ENCODE measurements at places on chromosomes 1 and 21.

DNA sequence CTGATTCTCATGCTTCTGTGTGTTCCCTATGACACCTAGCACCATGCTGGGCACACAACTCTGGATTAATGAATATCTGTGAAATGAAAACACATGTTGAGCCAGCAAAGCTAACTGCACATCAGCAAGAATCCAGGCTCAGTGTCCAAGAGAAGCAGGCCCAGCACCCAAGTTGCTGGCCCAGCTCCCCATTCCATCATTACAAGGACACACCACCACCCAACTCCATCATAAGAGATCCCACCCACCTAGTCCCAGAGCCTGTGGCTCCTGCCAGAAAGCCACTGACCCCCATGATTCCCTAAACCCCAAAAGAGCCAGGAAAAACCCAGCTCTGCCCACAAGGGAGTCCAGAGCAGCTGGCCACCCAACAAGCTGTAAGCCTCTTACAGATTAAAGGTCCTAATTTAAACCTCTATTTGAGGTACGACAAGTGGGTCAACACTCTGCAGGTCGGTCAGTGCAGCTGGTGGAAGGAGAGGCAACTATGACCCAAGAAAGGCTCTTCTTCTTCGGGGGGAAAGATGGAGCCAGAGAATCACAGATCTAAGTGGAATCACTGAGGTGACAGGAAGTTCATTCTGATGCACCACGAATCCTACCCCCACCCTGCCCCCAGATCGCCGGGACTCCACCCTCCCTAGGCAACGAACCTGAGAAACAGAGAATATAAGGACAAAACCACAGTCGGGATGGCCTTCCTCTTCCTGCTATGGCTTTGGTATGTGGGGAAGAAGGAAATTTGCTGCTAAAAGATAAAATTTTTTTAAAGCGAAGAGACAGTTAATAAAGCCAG is 58.2 kb downstream of the CD34 start:
- DNase-seq: no peak

- DNase-seq: no peak
Measured at GRCh38 chr21:41815652-41816582, 49.1 kb upstream of the RIPK4 start.

DNA sequence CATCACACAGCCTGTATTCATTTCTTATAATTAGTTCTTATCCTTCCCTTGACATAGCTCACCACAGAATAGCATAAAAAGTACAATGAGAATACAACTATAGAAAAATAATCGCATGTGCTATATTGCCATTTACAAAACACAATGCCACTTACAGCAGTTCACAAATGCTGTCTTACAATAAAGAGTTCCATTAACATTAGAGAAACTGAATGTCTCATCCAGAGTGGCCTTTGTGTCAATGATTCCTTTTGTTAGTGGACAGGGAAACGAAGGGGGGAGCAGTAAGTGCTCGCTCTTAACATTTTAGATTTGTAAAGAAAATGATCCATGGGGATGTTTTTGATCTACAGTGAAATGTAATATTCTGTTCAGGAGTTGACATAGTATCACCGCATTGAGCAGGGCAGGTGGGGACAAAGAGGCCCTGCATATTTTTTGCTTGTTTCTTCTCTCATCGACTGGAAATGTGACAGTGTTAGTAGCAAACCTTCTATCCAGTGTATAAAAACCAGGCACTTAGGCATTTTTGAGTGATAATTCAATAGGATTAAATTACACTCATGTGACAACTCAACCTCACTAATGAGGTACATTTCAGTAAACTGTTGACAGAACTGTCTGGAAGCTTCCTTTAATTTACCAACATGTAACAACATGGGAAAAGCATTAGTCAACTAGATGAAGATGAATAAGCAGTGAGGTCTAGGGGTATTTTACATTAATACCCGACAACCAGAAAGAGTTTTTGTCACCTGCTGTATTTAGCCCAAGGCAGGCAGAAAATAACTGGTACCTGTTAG is 35.6 kb upstream of the RRP15 start:
- no peak for DNase-seq

- no peak for DNase-seq
Measured at GRCh38 chr1:178727014-178727895, 2.2 kb downstream of the RALGPS2 start.

DNA sequence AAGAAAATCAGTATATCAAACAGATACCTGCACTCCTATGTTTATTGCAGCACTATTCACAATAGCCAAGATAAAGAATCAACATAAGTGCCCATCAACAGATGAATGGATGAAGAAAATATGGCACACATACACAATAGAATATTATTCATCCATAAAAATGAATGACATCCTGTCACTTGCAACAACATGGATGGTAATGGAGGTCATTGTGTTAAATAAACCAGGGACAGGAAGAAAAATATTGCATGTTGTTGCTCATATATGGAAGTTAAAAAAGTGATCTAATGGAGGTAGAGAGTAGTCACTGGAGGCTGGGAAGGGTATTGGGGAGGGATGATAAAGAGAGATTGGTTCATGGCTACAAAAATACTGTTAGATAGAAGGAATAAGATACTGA is 65.4 kb upstream of the CR2 start:
- DNase-seq: no peak

DNA sequence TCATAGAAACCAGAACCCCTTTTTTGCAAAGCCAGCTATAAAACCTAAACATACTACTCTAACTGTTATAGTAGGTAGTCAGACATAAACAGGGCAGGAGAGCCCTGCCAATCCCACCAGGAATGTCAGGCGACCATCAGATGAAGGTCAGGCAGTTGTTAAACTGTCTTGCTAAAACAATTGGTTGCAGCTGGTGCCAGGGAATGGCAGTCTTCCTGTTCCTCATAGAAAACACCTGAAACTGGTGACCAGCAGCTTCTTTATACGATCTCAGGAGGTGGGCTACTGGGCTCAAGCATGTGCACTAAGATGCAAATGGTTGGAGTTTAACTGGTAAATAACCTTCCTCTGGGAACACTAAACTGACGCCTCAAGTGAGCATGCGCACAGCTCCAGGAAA is 224.1 kb downstream of the COL11A1 start:
- no peak for DNase-seq

- no peak for DNase-seq
Measured at GRCh38 chr1:223257856-223258550, 106.0 kb downstream of the SUSD4 start.

DNA sequence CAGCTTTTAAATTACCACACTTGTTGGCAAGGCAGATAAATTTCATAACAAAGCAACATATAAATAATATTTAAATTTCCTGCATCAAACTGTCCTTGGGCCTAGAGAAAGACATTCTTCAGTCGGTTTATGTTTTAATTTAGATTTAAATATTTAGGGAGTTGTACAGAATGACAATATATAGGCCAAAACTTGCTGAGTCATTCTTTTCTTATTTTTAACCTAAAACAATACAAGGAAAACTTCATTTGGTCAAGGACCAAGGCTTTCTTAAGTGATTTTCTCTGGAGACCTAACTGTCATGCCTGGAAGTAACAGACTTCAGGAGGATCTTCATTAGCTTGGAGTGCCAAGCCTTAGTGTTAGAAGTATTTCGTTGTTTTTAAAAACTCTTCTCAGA is 5.6 kb downstream of the MAP10 start:
- DNase-seq: no peak

- DNase-seq: no peak
Measured at GRCh38 chr1:203453016-203453415, 22.6 kb upstream of the PRELP start.

GRCh38 chr1:31879981-31880608 is 58.1 kb downstream of the PTP4A2 start:
- DNase-seq: no peak

- DNase-seq: no peak
Measured at GRCh38 chr1:204407295-204407971, 4.2 kb downstream of the PPP1R15B start.

- DNase-seq: no peak
Measured at GRCh38 chr1:10943991-10944730, 68.3 kb upstream of the TARDBP start.

GRCh38 chr1:236654957-236655356 is 31.3 kb upstream of the ACTN2 start:
- no peak for DNase-seq

GRCh38 chr1:167430134-167430848 is 88.0 kb downstream of the CD247 start:
- DNase-seq: no peak

DNA sequence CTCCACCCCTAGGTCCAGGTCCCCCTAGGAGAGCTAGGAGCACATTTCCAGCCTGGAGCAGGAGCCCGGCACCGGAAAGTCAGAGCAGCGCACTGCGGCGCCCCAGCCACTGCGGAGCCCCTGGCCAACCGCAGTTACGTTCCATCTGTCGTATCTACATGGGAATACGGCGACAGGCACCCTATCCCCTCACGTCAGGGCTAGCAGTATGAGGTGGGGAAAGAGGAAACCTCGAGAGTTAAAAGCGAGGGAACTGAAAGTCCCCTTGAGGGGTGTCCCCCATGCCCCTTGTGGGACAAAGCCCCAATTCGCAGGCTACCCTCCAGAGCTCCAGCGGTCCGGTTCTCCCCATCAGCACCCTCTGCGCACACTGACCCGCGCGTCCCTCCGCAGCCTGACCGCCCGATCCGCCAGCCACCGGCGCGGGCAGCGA is 995 bp downstream of the COLGALT2 start:
- DNase-seq: no peak

- no peak for DNase-seq
Measured at GRCh38 chr1:160623227-160623633, 23.6 kb downstream of the SLAMF1 start.

- no peak for DNase-seq
Measured at GRCh38 chr1:35361638-35362037, 93.1 kb downstream of the ZMYM4 start.

DNA sequence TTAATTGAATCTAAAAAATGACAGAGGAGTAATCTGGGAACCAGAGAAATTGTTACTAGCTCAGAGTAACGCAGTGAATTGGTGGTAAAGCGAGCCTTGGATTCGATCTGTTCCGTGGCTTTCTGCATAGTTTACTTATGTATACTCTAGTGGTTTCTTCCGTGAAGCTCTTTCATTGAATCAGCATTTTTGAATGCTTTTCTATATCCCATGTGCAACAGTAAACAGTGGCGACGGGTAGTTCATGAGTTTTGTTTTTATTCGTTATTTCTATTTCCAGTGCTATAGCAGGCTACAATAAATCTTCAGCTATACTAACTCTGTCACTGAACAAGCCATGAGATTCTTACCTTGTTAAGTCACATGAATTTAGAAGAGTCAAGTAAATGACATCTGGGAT is 14.5 kb upstream of the MAP3K7CL start:
- DNase-seq: no peak

DNA sequence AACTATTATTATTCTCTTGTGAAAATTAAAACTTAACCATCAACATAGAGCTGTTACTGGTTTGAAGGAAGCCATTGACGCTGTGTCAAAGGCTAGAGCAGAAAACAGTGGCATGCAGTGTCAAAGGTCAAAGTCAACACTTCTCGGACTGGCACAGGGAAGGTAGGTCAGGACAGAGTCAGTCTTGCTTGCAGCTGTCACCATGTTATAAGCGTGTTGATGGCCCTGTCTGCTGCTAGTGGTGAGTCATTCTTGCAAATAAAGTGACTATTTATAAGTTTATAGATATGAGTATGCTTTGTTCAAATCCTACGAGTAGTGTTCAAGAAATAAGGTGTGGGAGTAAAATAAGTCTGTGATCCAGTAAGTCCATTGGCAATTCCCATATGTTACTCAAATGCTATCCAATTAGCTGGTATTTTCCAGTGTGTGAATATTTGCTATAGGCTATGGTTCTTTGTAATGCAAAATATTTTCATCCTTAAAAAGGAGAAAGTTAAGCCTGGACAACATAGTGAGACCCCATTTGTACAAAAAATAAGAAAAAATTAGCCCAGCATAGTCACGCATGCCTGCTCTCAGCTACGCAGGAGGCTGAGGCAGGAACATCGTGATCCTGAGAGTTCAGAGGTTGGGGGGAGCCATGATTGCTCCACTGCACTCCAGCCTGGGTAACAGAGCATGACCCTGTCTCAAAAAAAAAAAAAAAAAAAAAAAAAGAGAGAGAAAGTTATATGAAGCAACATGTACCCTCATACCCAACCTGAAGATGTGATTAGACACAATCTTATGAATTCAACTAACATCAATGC is 26.3 kb upstream of the TINAGL1 start:
- no peak for DNase-seq

DNA sequence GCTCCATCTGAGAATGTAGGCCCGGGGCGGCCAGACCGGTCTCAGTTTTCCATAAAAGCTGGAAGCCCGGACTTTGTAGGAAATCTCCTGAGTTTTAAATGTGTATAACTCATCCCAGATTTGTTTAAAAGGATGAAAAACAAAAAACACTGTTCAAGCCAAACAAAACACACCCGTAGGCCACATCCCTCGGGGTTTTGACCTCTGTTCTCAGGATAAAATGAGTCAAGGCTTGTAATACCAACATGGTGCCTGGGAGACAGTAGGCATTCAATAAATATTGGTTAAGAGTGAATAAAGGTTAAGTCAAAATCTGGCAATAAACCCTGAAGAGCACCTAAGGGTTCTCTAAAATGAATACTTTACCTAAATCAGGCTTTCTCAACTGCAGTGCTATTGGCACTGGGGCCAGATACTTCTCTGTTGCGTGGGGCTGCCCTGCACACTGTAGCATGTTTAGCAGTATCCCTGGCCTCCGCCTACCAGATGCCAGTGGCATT is 55.0 kb downstream of the KAZN start:
- DNase-seq: no peak

DNA sequence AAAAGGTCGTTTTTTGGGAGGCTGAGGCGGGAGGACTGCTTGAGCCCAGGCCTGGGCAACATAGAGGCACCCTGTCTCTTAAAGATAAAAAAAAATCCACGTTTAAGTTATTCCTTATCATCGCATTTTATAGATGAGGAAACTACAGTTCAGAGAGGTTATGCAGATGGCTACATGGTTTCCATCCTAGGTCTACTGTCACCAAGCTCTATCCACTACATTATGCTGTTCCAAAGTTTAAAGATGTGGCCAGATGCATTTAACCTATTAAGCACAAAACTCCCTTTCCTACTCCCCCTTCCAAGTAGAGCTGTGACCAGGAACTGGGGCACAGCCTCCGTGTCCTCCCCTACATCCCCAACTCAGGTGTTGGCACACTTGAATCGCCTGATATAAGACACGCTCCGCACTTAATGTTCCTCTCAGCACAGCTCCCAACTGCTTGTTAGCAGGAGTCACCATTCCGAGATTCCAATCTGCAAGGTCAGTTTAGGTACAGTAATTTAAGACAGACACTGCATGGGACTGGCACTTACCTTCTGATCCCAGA is 1.3 kb downstream of the TAF5L start:
- no peak for DNase-seq

DNA sequence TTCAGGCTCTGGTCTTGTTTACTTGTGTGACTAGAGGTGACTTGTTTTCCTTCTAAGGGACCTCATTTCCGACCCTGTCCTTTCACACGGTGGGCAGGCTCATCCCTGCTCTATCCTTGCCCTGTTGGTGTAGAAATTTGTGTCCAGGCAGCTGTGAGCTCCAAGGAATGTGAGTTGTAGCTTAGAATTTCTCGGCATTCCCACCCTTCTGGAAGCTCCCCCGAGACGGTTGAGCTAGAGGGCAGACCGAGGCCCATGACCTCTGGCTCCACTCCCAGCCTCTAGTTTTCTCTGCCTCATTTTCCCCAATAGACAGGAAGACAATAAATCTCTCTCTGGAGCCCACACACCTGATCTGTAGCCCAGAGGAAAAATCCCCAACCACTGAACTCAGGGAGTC is 100.9 kb downstream of the NAV1 start:
- no peak for DNase-seq

GRCh38 chr1:231027971-231028370 is 12.1 kb downstream of the FAM89A start:
- DNase-seq: no peak

- DNase-seq: no peak
Measured at GRCh38 chr1:113630340-113631327, 128.7 kb downstream of the PHTF1 start.

GRCh38 chr1:230105754-230106625 is 39.0 kb downstream of the GALNT2 start:
- DNase-seq: no peak

Measured in retinal pigment epithelial cell (primary cell).